ENCODE measurements at places on chromosomes 7 and 10. TPM values are rescaled to one million over a fixed set of nuclear protein-coding genes. Genes with fewer than 3 reads are reported as not detected.

The ASAH2 gene
- total RNA-seq: 1.00 TPM

The THSD7A gene
- total RNA-seq: 0.55 TPM

The GPRIN2 gene
- under 0.01 TPM for total RNA-seq

The PKD2L1 gene
- total RNA-seq: not detected

The POM121C gene
- 8.0 TPM for total RNA-seq

The AOC1 gene
- not detected for total RNA-seq

The GDF10 gene
- total RNA-seq: 1.2 TPM

The ODAD2 gene
- 1.2 TPM for total RNA-seq

The ARMS2 gene
- total RNA-seq: not detected

The ARHGAP21 gene
- 71.1 TPM for total RNA-seq

The PVRIG gene
- total RNA-seq: not detected

The ZCWPW1 gene
- total RNA-seq: 1.6 TPM

The OPN4 gene
- not detected for total RNA-seq

The C10orf67 gene
- total RNA-seq: 0.14 TPM

The ANXA11 gene
- 52.5 TPM for total RNA-seq

The UCN3 gene
- not detected for total RNA-seq

The TMEM213 gene
- not detected for total RNA-seq

The DNAJC1 gene
- 73.5 TPM for total RNA-seq

The DOCK4 gene
- total RNA-seq: 6.8 TPM

The RHOBTB1 gene
- total RNA-seq: 45.8 TPM

The AQP1 gene
- 1.00 TPM for total RNA-seq

The CYP26C1 gene
- total RNA-seq: under 0.01 TPM

The ITPRID1 gene
- total RNA-seq: not detected

The DRGX gene
- total RNA-seq: not detected

The A1CF gene
- total RNA-seq: not detected

The BHLHA15 gene
- 0.37 TPM for total RNA-seq

The FBXW4 gene
- 45.7 TPM for total RNA-seq

The CALCR gene
- not detected for total RNA-seq

The VIPR2 gene
- 0.85 TPM for total RNA-seq

The SPACDR gene
- 0.14 TPM for total RNA-seq

The CAMK2B gene
- 0.09 TPM for total RNA-seq

The EGFR gene
- 24.2 TPM for total RNA-seq

The WNT8B gene
- total RNA-seq: not detected

The RPA3 gene
- 21.9 TPM for total RNA-seq

The COX19 gene
- total RNA-seq: 9.6 TPM

The NPC1L1 gene
- 0.14 TPM for total RNA-seq

The FEZF1 gene
- not detected for total RNA-seq

The SNCG gene
- 23.8 TPM for total RNA-seq

The CYP2C9 gene
- total RNA-seq: not detected

Data from smooth muscle cell of bladder (primary cell).